ENCODE measurements at places on chromosomes 6 and 20.
A peak's percentile ranks its signal among the peaks of the same experiment; 100 is the strongest.

- no peak for DNase-seq
These were observed 164.0 kb upstream of the RUNX2 start for GRCh38 chr6:45163952-45164766.

DNA sequence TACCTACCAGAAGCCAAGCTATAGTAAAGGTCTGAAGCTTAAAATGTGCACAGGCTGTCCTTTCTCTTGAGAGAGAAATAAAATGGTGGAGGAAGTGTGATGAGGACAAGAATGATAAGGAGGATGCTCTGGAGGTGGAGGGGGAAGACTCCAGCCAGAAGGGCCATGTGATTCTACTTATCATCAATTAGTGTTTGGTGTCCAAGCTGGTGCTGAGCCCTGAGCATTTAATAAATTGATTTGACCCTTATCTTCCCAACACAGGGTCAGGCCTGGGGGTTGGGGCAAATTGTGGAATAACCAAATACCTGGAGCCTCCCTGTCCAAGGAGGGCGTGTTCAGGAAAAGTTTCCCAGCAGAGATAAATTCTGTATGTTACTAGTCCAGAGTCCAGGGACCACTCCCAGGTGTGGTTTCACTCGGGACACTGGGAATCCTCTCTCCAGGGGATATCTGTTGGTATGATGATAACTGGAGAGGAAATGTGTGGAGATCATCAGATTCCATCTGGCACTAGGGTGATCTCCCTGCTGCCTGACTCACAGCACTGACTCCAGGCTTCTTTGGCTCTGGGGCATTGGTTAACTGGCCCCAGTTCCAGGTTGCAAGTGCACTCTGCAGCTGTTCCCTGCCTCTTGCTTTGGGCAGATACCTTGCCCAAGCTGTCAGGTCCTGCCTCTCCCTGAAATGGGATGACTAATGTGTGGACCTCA lies 3.8 kb upstream of the MYBL2 start:
- no peak for DNase-seq

GRCh38 chr6:145668844-145669243 lies 66.5 kb downstream of the EPM2A start:
- no peak for DNase-seq

- DNase-seq = no peak
These were observed 86.6 kb downstream of the HFE start for GRCh38 chr6:26173836-26174145.

- no peak for DNase-seq
These were observed 10.6 kb downstream of the SFT2D1 start for GRCh38 chr6:166331503-166332415.

DNA sequence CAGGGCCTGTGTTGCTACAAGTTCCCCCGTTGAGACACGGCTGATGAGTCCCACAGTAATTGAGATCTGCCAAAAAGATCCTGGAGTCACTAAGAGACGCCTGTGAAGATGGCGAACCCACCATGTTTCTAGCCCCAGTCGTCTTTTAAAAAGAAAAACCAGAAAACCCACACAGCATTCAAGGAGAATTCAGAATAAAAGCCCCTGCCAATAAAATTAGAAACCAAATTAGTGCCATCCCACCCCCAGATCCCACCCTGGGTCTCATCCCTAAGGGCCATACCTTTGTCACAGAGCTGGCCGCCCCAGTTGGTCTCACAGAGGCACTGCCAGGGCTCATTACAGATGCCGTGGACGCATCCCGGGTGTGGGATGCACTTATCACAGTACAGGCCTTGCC lies 21.6 kb downstream of the JAG1 start:
- no peak for DNase-seq

GRCh38 chr6:70303034-70303525 lies at the start of gene COL9A1:
Gene COL9A1, minus strand, starts transcription at chr6:70303084. Its CDS starts 160 bp downstream, at chr6:70302924.
- no peak for DNase-seq

- no peak for DNase-seq
These were observed 12.4 kb downstream of the MAP1LC3A start for GRCh38 chr20:34570859-34571306.

GRCh38 chr6:168188369-168189199 lies 109.6 kb upstream of the FRMD1 start:
- no peak for DNase-seq

- no peak for DNase-seq
These were observed 731.0 kb downstream of the EPHA7 start for GRCh38 chr6:92688342-92688741.

GRCh38 chr20:52959125-52959524 lies 13.0 kb upstream of the TSHZ2 start:
- DNase-seq = peak; percentile 95

- DNase-seq = no peak
These were observed 32.2 kb upstream of the TULP1 start for GRCh38 chr6:35544769-35545361.

DNA sequence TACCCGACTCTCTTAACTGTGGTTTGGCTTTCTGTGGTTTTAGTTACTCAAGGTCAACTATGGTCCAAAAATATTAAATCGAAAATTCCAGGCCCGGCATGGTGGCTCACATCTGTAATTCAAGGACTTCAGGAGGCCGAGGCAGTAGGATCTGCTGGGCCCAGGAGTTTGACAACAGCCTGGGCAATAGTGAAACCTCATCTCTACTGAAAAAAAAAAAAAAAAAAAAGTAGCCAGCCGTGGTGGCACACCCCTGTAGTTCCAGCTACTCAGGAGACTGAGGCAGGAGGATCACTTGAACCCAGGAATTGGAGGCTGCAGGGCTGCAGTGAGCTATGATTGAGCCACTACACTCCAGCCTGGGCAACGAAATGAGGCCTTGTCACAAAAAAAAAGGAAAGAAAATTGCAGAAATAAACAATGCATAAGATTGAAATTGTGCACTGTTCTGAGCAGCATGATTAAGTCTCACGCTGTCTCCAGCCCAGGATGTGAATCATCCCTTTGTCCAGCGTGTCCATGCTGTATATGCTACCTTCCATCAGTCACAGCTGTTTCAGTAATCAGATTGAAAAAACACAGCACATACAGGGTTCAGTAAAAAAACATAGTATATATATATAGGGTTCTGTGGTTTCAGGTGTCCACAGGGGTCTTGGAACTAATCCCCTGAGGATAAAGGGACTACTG lies 40.7 kb downstream of the RGS17 start:
- DNase-seq = no peak

DNA sequence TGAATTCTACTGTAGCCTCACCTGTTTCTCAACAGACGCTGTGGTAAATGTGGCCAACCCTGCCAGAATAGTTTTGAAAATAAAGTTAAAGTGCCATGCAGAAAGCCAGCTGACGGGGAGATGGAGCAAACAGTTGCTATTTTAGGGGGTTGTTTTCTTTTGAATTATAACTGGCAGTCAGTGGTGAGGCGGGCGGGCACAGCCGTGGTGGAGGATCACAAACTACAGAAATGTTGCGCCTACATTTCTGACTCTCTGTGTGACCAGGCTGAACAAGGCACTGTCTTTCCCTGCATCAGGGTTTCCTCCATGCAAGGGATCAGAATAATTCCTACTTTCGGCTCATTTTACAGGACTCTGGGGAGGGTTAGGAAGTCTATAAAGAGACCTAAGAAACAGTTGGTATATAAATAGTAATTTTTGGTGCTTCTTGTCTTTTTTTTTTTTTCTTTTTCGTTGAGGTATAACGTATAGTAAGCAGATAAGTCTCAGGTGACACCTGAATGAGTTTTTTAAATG lies 17.2 kb downstream of the CHMP4B start:
- no peak for DNase-seq

DNA sequence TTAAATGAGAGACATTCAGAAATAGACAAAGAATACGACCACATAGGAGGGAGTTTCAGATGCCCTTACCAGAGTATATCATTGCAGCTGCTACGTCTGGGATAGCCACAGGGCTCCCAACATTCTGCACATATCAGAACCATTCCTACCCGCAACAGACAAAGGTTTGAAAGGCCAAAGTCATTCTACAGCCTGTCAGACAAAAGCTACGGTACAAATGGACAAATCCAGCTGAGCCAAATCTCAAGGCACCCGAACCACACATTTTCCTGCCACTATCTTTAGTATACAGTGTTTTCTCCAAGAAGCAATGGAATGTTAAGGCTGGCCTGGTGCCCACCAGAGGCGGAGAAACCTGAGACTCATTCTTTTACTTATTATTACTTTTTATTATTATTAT lies 30.5 kb upstream of the LYRM2 start:
- no peak for DNase-seq
